ENCODE measurements at places on chromosomes 5 and 9.

DNA sequence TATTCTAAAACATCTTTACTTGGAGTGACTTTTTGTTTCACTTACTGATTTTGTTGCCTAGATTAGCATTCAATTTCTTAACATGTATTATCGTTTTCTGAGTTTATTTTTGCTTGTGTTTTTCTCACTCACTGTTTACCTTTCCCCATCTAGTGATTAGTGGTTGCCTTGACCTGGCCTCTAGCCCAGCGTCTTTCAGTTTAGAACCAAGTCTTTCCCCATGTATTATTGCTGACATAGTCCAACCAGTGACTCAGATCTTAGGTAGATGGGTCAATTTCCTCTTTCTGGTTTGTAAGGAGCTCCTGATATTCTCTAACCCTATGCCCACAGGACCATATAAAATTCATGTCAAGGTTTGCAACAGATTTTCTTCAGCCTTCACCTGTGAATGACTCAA, 135.5 kb downstream of the PRR16 start:
- DNase-seq = no peak

- no peak for DNase-seq
Measured at GRCh38 chr5:6719896-6720560, 6.8 kb downstream of the TENT4A start.

GRCh38 chr5:119083679-119084078, 12.8 kb downstream of the DMXL1 start:
- DNase-seq = no peak

DNA sequence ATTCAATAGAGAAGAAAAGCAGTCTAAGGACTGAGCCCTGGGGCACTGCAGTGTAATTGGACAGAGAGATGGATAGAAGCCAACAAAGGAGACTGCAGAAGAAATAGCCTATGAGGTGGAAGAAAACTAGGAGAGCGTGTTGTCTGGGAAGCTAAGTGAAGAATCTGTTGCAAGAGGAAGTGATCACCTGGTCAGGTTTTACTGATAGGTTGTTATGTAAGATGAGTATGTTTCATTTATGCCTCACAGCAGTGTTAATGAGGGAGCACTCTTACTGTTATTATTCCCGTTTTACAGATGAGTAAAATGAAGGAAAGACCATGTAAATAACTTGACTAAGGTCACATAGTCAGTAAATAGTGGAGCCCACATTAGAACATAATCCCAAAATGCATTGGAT, 80.0 kb upstream of the GRHPR start:
- DNase-seq = no peak

GRCh38 chr5:39671561-39671961, 246.8 kb upstream of the DAB2 start:
- no peak for DNase-seq

DNA sequence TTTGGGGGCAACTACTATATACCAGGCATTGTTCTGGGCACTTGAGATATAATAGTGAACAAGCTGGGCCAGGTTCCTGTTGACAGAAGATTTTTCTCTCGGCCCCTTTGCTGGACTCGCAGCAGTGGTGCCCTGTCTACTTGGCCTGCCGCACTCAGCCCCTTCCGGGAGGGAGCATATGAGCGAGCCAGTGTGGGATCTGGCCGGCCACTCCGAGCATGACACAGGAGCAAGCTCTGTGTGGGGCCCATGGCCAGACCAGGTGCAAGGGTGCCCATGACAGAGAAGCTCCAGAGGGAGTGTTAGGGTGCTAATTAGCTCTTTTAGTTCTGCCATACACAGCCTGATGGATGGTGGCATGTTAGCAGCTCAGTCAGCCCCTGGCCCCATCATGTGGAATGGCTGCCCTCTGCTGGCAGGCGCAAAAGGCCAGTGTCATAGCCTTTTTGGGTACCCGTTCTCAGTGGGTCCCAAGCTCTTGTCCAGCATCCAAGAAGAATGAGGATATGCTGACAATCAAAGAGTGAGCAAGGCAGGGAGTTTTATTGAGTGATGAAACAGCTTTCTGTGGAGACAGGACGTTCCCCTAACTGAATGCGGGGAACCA, 9.3 kb upstream of the KIF4B start:
- peak; percentile 14 for DNase-seq
